NCI-H1417 treated with DMSO at 0.1 percent for 48 hours (cell line): ENCODE measurements at places on chromosomes 1 and 21.

GRCh38 chr1:21935891-21936365 is 1.2 kb downstream of the HSPG2 start:
- DNase-seq = no peak

DNA sequence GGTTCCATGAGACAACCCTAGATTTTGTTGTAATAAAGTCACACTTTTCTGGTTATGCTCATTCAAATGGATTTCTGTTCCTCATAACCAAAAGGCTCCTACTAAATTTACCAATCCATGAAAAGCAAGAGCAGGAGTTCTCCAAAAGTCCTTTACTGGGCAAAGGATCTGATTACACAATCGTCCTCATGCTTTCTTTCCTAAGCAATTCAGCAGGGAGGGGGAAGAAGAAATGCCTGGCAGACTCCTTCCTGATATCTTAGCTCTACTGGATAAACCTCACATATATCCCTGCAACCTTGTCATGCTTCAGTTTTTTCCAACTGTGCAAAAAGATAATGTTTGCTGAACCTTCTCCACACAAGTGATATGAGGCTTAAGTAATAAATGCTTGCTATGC is 67.6 kb upstream of the GUCA2B start:
- DNase-seq = no peak

DNA sequence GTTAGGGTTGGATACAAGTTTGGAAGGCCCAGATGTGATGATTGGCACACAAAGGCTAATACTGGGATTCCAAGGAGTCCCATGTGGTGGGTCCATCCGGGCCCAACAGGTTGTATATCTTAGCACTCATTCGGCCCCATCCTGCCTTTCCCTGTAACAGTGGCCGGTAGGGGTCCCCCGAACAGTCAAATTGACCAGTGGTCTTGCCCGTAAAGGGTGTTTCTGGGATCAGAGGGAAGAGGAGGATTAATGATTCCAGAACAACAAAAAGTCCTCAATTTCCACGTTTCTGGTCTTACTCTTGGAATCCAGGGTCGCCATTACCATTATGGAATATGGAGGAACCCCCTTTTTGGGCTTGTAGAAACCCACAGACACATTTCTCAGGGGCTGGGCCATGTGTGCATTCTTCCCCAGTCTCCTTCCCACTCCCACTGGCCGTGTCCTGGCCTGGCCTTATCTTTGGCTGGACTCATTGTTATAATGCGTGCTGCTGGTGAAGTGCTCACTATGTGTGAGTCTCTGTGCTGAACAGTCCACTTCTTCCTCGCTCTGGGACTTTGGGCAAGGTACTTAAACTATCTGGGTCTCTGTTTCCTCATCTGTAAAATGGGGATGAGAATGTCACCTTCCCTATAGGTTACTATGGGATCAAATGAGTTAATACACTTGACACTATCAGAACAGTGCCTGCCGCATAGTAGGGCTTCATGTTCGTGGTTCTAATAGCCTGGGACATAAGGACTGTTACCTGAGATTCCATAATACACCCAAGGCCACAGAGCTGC is 161.8 kb downstream of the DYRK1A start:
- no peak for DNase-seq

DNA sequence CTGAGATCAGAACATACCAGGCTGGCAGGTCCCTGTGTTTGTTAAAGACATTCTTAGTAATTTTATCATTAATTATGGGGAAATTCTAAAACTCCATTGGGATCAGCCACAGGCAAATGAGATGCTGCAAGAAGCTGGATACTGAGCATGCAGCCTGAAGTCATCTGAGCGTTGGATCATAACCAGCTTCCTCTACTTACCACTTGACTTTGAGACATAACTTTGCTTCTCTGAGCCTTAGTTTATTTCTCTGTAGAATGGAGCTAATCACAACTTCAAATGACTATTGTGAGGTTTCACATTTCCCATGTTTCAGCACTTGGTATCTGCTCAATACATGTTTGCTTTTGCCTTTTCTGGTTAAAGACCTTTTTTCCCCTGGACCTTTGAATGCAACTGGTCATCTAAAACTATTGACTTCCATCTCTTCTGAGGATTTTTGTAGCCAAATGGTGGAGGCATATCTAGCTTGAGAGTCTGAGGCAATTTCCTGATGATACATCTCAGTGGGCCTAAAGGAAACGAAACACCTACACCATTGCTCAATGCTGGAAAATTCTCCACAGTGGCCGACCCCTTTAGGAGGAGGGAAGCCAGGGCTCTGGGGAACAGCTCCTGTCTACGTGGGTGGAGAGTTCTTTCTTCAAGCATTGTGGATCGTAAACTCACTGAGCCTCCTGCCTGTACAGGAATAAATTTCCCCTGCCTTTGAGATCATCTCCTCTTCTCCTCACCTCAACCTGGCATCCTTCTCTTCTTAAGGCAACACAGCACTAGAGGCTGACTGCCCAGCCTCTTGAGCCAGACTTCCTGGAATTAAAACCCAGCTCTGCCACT is 109.1 kb upstream of the HOOK1 start:
- DNase-seq = no peak

- DNase-seq = no peak
These were observed 3.8 kb downstream of the HECTD3 start for GRCh38 chr1:45007311-45007710.

DNA sequence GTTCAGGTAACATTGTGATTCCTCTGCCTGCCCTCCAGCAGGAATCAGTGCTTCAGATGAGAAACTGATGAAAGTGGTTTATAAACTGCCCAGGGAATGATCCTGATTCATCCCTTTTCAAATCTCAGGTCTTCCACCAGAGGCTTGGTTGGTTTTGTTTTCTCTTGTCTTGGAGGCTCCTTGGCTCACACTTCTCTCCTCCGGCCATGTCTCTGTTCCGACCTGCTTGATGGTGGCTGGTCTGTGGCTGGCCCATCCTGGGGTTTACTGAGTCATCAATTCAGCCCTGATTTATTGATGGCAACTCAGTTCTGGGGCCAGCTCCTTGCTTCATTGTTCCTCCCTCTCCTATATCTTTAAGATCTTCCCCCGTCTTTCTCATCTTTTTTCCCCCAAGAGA is 56.6 kb upstream of the SLC2A1 start:
- no peak for DNase-seq

- no peak for DNase-seq
These were observed 31.2 kb upstream of the MORC3 start for GRCh38 chr21:36288651-36289243.

DNA sequence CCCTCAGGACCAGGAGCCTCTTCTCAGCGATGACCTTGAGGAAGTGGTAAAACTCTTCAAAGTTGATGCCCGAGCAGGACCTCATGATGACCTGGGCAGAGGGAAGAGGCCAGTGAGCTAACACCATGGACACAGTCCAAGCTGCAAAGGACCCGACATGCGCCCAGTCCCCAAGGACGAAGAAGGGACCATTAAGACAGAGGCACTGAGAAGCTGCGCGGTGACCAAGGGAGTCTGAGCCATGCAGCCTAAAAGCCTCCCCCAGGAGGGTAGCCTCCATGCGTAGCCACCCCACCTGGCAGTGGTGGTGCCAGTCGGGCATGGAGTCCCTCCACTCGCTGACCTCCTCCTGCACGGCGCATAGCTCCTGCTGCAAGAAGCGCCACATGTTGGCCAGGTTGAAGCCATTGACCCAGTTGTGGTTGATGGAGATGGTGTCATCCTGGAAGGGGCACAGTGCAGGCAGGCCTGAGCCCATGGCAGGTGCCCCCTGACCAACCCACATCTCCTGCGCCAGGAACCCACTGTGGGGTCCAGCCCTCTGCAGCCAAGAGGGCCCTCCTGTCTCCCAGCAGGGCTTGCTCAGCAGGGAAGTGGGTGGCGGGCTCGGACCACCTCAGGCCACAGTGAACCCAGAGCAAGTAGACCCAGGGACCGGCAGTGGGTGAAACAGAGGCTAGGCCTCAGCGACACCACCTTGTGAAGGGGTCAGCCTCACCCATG is 2.4 kb downstream of the JMJD4 start:
- DNase-seq = no peak

- no peak for DNase-seq
These were observed 299.1 kb downstream of the RRAGC start for GRCh38 chr1:38560457-38560856.

DNA sequence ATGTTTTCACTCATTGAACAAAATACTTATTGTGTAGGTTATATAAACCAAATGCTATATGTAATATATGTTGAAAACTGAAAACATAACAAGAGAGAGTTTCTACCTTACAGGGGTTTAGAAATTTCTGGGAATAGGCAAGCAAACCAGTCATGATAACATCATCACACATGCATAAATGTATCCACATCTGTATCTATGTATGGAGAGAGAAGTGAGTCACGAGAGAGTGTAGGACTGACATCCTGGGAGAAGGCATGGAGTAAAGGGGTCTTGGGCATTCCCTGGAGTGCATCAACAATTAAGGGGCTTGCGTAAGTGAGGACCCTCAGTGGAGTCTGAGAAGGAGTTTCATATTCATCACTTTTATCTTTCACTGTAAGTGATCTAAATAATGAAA is 65.5 kb downstream of the PCNX2 start:
- no peak for DNase-seq

DNA sequence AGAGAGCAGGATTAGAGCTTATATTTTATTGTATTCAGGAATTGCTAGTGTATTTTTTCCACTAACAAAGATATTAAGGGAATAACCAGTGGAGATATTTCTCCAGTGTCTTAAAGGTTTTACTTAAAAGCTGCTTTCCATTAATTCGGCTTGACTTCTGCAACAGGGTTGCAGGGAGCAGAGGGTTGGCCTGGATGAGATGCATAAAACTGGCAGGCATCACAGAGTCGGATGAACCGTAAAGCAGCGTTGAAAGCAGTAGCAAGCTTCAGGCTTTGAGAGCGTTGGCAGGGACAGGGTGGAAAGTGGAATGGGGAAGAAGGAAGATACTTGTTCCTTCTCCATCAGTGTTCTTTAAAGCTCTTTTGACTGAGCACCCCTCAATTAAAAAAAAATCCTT is 237.2 kb downstream of the LMO4 start:
- DNase-seq = no peak

GRCh38 chr21:45889961-45890360 is 91.6 kb upstream of the COL6A1 start:
- no peak for DNase-seq

- DNase-seq = no peak
These were observed 201.7 kb downstream of the NUF2 start for GRCh38 chr1:163523375-163524029.

DNA sequence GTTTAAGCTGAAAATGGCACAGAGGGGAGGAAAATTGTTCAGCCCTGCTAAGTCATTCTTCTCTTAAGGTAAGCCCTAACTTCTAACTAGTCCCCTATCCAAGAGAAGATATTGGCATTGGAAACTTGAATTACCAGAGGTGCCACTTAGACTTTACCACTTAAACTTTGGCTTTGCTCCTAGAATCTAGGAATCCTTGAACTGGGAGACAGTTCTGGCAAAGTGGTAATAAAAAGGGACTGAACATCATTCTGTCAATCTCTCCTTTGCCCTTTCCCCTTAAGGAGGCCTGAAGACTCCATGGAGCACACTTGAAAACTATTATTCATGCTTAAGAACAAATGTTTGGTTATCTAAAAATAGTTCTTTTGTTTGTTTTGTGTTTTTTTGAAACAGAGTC is 8.4 kb downstream of the ATP1A4 start:
- no peak for DNase-seq

DNA sequence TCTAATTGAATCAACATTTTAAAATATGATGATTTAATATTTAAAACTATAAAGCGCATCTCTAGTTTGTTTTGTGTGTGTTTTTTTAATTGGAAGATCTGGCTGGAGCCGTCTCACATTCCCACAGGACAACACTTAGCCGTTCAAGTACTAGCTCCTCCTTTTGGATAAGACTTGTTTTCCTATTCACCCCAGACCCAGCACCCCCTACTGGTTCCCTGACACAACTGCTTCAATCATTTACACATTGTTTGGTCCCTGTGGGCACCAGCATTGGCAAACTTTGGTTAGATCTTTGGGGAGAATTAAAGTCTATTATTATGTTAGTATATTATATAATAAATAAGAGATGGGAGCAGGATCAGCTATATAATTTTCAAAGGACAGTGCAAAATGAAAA is 34.5 kb downstream of the TYW3 start:
- DNase-seq = no peak

DNA sequence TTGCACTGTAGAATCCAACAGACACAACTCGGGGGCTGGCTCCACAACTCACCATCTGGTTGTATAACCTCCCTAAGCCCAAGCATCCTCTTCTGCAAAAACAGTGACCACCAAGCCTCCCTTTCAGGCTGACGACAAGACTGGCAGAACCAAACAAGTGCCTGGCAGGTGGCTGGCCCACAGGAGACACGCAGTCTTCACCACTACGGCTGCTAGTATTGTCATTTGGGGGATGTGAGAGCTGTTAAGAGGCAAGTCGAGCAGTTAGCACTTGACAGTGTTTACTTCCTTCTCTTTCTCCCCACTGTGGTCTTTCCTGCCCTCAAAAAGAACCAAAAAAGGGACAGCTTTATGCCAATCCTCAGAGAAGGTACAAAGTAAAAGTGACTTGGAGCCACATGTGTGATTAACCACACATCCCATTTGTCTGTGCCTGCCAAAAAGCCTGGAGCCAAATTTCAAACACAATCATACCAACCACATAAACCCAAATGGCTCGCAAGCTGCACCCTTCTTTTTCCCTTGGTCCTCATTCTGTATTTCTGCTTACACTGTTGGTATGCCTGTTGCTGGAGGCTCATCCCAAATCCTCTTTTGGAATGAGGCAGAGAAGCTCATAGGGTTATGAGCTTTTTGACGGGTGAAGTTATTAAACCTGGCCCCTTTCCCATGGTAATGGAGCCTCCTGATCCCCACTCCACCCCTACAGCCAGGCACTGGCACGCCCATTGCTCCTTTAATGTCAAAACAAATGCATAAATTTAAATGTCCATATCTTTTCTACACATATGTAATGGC is 94.1 kb downstream of the TGFBR3 start:
- DNase-seq = no peak

GRCh38 chr1:180542113-180542837 is 16.5 kb upstream of the OVAAL start:
- DNase-seq = no peak

DNA sequence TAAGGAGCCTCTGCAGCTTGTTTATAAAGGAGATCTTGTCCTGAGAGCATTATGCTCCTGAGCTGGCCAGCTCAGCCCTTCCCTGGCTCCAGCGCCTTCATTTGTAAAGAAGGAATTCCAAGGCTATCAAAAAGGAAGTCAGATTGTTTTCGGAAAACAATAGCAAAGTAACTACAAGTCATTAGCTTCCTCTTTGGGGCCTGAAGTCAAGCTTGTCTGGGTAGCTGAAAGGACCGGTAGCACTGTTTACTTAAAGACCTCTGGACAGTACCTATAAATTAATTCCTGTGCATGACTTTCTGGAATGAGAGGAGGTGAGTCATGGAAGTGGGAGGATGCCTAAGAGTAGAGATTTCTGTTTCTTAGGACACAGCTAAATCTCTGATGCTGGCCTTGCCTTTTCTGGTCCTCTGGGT is 20.7 kb upstream of the GJA5 start:
- DNase-seq = no peak

GRCh38 chr21:25369524-25370300 is 237.6 kb downstream of the MRPL39 start:
- DNase-seq = no peak

GRCh38 chr1:214615871-214616270 is 12.9 kb downstream of the CENPF start:
- no peak for DNase-seq

- DNase-seq = no peak
These were observed 95.0 kb downstream of the TLR5 start for GRCh38 chr1:223048026-223048425.
